ENCODE measurements at places on chromosomes 2 and 18.

DNA sequence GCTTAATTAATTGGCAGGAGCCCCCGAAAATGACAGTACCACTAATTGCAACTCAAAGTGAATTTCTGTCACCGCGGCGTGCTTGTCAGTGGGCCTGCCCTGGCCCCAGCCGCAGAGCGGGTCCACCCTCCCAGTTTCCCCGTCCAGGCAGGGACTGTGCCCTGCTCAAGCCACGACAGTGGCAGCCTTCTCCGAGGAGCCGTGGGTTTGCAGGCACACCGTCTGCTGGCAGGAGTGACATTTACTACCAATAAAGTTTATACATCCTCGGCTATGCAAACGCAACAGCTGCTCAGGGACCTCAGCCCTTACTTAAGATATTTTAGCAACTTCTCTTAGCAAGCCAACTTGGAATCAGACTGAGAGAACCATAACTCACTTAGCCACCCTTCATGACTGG is 112.7 kb downstream of the GBX2 start:
- DNase-seq: no peak

DNA sequence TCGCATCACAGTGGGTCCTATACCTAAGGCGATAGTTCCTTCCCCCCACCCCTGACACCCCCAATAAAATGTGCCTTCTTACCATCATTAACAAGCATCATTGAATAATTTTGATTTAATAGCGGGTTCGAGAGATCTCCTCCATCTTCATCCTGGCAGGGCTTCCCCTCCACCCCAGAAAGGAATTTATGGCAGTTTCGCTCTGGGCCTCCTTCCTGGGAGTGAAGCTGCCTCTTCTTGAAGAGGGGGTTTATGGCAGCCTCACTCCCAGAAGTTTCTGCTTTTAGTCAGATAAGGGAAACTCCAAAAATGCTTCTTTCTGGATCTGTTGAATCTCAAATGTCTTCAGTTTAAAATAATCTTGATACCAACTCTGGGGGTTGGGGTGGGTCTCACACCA is 45.7 kb downstream of the RRM2 start:
- no peak for DNase-seq

DNA sequence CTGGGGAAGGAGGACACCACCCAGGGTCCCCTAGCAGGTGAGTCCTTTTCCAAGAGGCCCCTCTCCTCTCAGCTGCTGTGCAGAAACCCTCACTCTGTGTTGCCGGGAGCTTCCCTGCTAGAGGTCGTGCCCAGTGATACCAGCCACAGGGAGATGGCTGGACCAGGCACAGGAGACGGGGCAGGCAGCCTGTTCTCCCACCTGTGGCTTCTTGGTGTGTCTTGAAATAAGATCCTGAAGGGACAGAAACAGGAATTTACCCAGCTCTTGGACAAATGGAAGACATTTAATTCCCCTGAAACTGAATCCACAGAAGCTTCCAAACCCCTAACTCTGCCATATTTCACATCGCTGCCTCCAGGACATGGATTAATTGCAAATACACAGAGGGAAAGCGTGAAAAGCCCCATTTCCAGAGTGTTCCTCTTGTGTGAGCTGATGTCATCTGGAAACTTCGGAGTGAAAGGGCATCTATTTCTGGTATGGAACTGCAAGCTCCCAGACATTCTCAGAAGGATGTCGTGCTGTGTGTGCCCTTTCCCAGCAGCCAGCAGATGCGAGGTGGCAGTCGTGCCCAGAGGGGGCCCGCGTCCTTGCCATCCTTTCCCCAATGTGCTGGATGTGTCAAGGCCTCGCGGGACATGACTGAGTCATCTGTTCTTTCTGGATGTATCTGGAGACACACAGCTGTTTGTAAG is 177.7 kb downstream of the SEPTIN10 start:
- no peak for DNase-seq

GRCh38 chr2:210971431-210971830 is 415.0 kb downstream of the CPS1 start:
- no peak for DNase-seq

DNA sequence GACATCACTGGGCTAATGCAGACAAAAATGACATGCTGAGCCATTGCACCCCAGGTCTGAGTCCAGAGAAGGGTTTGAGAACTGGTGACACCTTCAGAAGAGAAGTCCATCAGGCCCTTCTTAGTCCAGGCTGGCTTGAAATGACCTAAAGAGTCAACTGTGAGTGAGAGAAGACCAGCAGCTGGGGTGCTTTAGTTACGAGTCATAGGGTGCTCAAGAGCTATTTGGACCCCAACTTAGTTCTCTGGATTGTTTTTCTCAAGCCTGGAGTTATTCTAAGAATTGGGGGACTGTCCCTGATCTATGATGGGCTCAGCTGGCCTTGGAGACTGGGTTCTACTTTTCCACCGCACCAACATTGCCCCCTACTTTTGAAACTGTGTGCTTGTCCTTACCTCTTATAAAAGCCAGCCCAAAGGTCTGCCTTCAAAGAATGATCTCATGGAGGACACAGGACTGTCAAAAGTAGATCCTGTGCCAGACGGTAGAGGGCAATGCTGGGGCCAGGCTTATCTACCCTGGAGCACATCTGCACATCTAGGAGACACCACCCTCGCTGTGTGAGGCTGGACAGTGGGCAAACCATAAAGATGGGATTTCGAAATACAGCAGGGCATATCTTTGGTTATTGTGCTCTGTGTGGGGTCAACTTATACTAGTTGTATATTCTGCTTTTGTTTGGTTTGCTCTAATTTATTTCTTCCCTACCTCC is 333.0 kb upstream of the SLC14A2 start:
- no peak for DNase-seq

- DNase-seq: no peak
Measured at GRCh38 chr2:212311807-212312404, 226.7 kb downstream of the ERBB4 start.
